ENCODE measurements at places on chromosomes 12 and 14.

DNA sequence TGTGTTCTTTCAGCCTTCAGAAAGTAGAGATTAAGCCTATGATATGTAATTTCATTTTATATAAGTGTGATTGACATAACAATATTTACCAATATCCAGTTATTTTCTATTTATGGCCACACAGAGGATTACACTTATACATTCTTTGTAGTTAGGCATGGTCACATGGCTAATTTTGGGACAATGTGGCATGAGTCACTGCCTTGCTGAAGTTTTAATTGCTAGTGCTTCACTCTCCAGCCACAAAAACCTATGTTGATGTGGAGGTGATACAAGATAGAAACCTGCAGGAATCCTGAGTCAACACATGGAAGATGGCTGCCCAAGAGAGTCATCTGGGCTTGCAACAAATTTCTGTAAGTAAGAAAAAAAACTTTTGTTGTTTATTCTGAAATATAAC is 17.0 kb downstream of the CLEC14A start:
- H3K4me3 ChIP-seq = no peak overlapping the region
- no peaks in the 10 kb centered on the region for H3K36me3 ChIP-seq
- no peak for DNase-seq
- H3K27me3 ChIP-seq = no peaks in the 10 kb centered on the region
- no peaks in the 10 kb centered on the region for H3K4me1 ChIP-seq

- no peaks in the 10 kb centered on the region for H3K27me3 ChIP-seq
- H3K36me3 ChIP-seq = no peaks in the 10 kb centered on the region
- DNase-seq = no peak
- H3K4me3 ChIP-seq = no peak overlapping the region
- no peak overlapping the region for H3K27ac ChIP-seq
These were observed 13.1 kb upstream of the CCDC85C start for GRCh38 chr14:99616832-99617800.

DNA sequence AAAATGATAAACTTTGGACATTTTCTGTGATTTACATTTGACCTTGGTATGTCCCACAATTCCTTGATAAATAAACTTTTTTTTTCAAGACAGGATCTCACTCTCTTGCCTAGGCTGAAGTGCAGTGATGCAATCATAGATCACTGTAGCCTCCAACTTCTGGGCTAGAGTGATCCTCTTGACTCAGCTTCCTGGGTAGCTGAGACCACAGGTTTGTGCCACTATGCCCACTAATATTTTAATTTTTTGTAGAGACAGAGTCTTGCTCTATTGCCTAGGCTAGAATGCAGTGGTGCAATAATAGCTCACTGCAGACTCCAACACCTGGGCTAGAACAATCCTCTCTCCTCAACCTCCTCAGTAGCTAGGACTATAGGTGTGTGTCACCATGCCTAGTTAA is 79.1 kb upstream of the PTGDR start:
- H3K36me3 ChIP-seq = no peaks in the 10 kb centered on the region
- DNase-seq = no peak
- no peak overlapping the region for H3K27ac ChIP-seq
- H3K4me3 ChIP-seq = no peak overlapping the region
- no peaks in the 10 kb centered on the region for H3K4me1 ChIP-seq

- H3K36me3 ChIP-seq = no peaks in the 10 kb centered on the region
- DNase-seq = no peak
- H3K4me1 ChIP-seq = no peaks in the 10 kb centered on the region
- H3K27ac ChIP-seq = no peak overlapping the region
These were observed 49.8 kb downstream of the TRPV4 start for GRCh38 chr12:109783135-109783964.

GRCh38 chr14:50068496-50068895 is 47.9 kb downstream of the VCPKMT start:
- no peaks in the 10 kb centered on the region for H3K36me3 ChIP-seq
- no peak overlapping the region for H3K4me3 ChIP-seq
- H3K27ac ChIP-seq = peak overlapping the region; percentile 25
- H3K4me1 ChIP-seq = peaks cover 12% of the 10 kb centered on the region
- no peak for DNase-seq

- DNase-seq = no peak
- H3K27ac ChIP-seq = no peak overlapping the region
- H3K27me3 ChIP-seq = peaks cover 26% of the 10 kb centered on the region
These were observed 41.9 kb downstream of the CCDC177 start for GRCh38 chr14:69532561-69533340.

GRCh38 chr14:101184104-101184455 is 280.6 kb upstream of the RTL1 start:
- H3K36me3 ChIP-seq = no peaks in the 10 kb centered on the region
- H3K4me1 ChIP-seq = no peaks in the 10 kb centered on the region
- DNase-seq = no peak
- no peak overlapping the region for H3K4me3 ChIP-seq
- H3K27me3 ChIP-seq = peaks cover 14% of the 10 kb centered on the region
- no peak overlapping the region for H3K27ac ChIP-seq

GRCh38 chr12:9980126-9980525 is 8.9 kb downstream of the CLEC12A start:
- no peak overlapping the region for H3K27ac ChIP-seq
- no peaks in the 10 kb centered on the region for H3K4me1 ChIP-seq
- H3K4me3 ChIP-seq = no peak overlapping the region
- no peaks in the 10 kb centered on the region for H3K27me3 ChIP-seq
- no peak for DNase-seq
- H3K36me3 ChIP-seq = no peaks in the 10 kb centered on the region

DNA sequence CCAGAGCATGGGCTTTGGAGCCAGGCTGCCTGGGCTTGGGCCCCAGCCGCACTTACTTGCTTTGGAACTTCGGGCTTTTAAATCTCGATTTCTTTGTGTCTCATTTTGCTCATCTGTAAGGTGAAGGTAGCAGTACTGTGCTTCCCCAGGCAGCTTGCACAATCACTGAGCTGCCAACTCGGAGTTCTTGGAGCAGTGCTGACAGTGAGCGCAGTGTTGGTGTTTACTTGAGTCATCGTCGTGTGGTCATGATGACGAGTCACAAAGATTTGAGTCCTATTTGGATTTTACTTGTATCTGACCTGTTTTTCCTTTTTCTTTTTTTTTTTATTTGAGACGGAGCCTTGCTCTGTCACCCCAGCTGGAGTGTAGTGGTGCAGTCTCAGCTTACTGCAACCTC is 31.3 kb upstream of the ATF1 start:
- peaks cover 24% of the 10 kb centered on the region for H3K36me3 ChIP-seq
- no peaks in the 10 kb centered on the region for H3K27me3 ChIP-seq
- peaks cover 6% of the 10 kb centered on the region for H3K4me1 ChIP-seq
- H3K4me3 ChIP-seq = no peak overlapping the region
